ENCODE measurements at places on chromosomes 7 and 10.
A peak's percentile ranks its signal among the peaks of the same experiment; 100 is the strongest.

DNA sequence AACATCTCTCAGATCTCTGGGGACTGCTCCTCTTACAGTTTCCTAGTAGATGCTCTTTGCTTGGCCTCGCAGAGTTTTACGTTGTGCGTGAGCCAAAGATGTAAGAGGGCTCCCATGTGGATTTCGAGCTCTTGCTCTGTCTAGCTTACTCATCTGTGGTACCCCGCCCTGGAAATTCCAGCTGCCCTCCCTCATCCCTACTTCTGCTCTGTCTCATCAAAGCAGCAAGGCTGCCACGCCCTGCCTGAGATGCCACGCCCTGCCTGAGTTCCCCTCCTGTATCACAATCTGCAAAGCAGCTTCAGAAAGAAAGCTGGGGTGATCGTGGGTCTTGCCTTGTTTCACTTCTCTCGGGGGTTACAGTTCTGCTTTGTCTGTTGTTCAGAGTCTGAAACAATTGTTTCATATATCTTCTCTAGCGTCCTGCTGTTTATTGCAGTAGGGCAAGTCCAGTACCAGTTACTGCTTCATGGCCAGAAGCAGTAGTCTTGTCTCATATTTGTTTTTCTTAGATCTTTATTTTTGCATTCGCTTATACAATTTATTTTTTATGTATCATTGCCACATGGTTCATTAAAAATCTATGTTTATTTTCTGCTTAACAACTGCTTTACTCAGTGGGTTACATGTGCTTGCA is 36.1 kb upstream of the CCNY start:
- peak; percentile 71 for DNase-seq

- no peak for DNase-seq
Measured at GRCh38 chr7:24133691-24134090, 150.3 kb upstream of the NPY start.

DNA sequence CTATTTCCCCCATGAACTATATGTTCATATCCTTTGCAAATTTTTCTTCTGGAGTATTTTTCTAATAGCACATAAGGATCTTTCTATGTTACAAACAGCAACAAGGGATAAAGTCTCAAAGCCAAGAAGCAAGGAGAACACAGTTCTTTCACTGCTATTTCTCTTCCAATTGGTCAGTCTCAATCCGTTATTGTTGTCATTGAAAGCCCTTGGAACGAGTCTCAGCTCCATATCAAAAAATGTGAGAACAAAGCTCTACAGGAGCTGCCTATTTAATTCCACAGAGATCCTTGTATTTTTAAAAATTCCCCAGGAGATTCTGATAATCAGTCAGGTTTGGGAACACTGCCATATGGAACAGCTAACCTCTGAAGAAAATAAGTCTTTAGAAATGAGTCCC is 15.7 kb downstream of the SLC35B4 start:
- no peak for DNase-seq

- no peak for DNase-seq
Measured at GRCh38 chr10:114258274-114258840, 19.3 kb downstream of the VWA2 start.

DNA sequence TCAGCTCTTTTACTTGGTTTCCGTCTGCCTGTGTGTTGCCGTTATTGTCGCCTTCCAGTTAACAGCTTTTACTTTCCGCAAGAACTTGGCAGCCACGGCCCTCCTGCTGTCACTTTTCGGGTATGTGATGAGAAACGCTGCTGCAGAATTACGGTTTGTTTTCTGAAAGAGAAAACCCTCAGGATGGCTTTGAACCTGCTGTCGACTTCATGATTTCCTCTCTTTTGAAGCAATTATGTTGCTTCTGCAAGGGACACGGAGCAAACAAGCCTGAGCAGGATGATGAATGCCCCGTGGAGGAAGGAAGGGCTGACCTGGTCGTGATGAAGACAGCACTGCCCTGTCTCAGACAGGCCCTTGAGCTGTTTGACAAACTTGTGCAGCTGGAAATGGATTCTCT is 339.8 kb downstream of the ABCA13 start:
- no peak for DNase-seq

- no peak for DNase-seq
Measured at GRCh38 chr7:123751821-123752220, 3.0 kb upstream of the WASL start.

DNA sequence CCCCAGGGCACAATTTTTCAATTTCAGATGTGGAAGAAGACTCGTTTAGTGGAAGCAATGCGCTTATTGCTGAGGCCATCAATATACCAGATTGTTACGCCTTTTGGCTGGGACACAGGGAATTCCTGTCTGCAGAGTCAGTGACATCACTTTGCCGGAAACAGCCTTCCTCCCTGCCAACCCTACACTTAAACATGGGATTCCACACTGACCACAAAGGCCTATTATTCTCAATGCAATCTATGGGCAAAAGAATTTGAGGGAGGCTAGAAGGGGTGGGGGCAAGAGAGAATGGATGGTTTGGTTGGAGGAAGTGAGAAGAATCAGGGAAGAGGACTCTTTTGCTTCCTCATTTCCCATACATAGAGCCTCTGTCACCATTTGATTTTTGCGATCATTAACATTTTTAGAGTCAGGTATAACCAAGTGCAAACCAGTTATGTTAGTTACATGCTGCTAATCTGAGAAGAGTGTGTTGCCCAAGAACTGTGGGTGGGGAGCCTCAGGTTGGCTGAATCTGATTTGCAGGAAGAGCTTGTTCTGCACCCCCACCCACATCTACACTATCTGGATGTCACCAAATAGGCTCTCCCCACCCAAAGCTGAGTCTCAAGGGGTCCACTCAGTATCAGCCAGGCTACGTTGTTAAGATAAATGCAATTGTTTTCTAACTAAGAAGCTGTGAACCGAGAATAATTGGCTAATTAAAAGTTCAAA is 58.2 kb downstream of the ENTPD1 start:
- no peak for DNase-seq

- DNase-seq: no peak
Measured at GRCh38 chr7:80869821-80870751, 48.8 kb downstream of the SEMA3C start.

DNA sequence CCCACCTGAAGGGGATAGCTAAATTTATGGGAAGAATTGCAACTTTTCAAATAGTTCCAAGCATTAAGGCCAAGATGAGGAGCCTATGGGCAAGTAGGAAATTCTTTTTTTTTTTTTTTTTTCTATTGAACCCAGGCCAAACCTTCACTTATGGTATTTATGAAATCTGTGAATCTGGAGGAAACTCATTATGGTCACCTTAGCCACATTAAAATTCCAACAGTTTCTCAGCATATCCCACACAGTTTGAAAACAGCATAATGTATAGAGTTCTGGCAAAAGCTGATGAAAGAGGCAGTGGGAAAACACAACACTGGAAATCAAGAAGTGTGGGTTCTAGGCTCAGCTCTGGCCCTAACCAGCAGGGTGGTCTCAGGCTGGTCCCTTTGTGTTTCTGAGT is 236.9 kb downstream of the PTEN start:
- no peak for DNase-seq

- no peak for DNase-seq
Measured at GRCh38 chr10:117552156-117552631, 9.6 kb downstream of the EMX2 start.

GRCh38 chr7:29596593-29597178 is 33.1 kb downstream of the PRR15 start:
- no peak for DNase-seq

GRCh38 chr10:31952066-31952465 is 23.4 kb upstream of the ARHGAP12 start:
- DNase-seq: no peak

DNA sequence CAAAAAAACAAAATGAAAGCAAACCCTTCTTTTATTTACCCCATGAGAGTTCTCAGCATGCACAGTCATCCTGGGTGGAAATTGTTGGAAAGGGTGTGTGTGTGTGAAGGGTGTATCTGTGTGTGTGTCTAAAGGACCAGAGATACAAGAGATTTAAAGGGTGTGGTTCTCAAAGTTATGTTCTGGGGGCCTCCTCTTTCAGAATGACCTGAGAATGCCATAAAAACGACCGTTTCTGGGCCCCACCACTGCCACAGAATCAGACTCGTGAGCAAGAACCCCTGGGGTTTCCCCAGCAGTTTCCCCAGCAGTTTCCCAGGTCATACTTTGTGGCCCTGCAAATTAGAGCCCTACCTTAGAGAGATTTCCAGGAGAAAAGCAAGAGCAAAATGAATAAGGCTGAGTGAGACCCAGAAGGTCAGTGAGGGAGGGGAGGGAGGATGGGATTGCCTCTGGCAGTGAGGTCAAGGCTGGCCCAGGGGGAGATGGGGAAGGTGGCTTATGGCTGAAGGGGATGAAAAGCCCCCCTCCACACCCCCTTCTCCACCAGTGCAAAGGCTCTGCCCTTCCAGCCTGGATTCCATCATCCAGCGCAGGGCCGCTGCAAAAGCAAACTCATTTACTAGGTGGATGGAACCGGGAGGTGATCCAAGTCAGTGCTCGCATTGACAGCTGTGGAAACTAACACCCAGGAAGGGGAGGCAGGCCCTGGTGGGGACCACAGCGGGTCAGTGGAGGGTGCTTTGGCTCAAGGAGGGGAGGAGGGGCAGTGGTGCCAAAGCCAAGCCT is 10.2 kb downstream of the PYROXD2 start:
- DNase-seq: peak; percentile 68

GRCh38 chr7:108066486-108066885 is 63.5 kb upstream of the LAMB1 start:
- no peak for DNase-seq

DNA sequence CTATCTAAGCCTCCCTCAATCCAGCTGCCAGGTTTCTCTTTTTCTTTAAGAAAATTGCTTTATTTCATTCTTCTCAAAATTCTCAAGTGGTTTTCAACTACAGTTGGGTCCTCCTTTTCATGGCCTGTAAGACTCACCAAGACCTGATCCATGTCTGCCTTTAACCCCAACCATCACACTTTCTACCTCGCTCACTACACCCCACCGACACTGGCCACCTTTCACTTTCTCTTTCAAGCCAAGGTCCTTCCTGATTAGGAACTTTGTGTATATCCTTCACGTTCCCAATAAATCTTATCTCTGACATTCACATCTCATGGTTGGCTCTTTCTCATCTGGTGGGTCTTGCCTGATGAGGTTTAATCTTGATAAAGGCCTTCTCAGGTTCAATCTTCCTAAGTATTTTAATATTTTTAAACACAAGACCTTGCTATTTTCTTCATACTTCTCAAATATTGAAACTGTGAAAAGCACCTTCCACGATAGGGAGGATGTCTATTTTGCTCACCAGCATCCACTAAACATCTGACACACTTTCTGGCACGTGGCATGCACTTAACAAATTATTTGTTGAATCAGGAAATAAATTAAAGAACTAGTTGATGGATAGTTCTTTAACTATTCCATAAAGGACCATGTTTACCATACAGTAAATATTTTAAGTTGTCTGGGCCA is 624.8 kb downstream of the GRID1 start:
- DNase-seq: peak; percentile 31

DNA sequence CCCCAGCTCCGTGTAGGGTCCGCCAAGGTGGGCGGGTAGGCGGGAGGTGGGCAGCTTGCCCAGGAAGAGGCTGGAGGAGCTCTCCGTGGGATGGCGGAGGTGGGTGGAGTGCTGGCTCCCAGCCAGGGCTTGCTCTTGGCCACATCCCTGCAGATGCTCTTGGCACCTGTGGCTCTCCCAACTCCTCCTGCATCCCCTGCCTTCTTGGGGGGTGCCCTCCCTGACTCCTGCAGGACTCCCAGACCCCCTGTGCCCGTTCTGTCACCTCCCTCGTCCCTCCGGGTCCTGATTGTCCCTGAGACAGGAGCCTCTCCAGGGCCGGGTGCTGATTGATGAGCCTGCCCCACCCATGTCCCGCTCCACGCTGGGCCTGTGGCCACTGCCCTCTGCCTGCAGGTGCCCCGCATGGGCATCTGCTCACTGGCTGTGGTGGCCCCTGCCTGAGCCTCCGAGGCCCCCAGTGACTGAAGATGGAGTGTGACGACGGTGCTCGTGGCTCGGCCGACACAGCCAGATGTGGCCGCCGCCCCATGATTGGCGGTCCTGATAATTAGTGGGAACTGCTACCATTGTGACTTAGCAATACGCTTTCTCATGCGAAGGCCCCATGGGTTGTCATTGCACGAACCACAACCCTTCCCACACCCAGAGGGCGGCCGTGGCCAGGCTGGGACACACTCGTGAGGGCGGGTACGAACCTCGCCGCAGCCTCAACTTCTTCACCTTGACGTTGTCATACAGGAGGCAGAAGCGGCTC is 23.6 kb downstream of the CFAP46 start:
- DNase-seq: no peak

GRCh38 chr7:138023618-138024342 is 21.9 kb upstream of the CREB3L2 start:
- peak; percentile 55 for DNase-seq

- peak; percentile 74 for DNase-seq
Measured at GRCh38 chr7:3043544-3044371, at the start of gene CARD11. CARD11 (minus strand) TSS chr7:3043867; CDS start chr7:2958506, 85,361 bp downstream.

DNA sequence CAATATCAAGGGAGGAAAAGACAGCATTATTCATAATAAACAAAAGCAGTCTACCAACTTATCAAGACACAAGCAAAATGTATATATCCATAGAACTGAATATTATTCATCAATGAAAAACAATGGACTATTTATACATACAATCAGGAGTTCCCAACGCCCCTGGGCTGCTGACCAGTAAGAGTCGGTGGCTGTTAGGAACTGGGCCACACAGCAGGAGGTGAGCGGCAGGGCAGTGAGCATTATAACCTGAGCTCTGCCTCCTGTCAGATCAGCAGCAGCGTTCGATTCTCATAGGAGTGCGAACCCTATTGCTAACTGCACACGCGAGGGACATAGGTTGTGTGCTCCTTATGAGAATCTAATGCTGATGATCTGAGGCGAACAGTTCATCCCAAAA is 71.7 kb upstream of the GPR22 start:
- no peak for DNase-seq

All from GM10248 (cell line).